Stimulated activated CD4-positive, alpha-beta T cell treated with anti-CD3 and anti-CD28 coated beads, Interleukin-15, amount 100 ng/mL, for 1 hour (primary cell): ENCODE measurements at places on chromosomes 16 and 17.

- DNase-seq: no peak
These were observed 310.7 kb upstream of the CCL2 start for GRCh38 chr17:33944412-33944811.

DNA sequence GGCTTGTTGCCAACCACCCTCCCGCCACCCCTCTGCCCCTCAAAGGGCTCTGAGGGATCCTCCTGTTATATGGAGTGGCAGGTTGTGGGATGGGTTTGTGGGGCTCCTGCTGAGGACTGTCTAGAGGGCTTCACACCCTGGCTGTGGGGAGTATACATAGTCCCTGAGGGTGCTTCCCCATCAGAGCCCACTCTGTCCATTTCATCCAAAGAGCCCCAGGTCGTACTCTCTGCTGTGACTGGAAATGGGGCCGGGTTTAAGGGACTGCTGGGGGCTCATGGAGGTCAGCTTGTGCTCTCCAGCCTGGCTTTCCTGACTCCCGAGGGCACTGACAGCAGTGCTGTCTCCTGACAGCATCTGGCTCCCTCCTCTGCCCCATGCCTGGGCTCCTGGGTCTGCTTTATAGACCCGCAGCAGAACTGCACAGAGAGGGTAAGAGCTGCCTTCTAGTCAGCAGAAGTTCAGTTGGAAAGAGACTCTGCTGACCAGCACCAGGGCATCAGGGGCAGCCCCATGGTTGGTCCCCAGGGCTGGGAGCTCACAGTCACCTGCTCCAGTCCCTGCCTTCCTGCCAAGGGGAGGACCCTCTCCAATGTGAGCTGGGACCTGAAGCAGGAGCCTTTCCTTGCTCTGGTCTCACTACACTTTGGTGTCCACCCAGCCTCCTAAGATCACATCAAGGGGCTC lies 17.8 kb upstream of the TNS4 start:
- no peak for DNase-seq

GRCh38 chr16:84052071-84052622 lies 9.6 kb upstream of the SLC38A8 start:
- DNase-seq: no peak

GRCh38 chr17:2566056-2566455 lies 27.4 kb upstream of the PAFAH1B1 start:
- no peak for DNase-seq

DNA sequence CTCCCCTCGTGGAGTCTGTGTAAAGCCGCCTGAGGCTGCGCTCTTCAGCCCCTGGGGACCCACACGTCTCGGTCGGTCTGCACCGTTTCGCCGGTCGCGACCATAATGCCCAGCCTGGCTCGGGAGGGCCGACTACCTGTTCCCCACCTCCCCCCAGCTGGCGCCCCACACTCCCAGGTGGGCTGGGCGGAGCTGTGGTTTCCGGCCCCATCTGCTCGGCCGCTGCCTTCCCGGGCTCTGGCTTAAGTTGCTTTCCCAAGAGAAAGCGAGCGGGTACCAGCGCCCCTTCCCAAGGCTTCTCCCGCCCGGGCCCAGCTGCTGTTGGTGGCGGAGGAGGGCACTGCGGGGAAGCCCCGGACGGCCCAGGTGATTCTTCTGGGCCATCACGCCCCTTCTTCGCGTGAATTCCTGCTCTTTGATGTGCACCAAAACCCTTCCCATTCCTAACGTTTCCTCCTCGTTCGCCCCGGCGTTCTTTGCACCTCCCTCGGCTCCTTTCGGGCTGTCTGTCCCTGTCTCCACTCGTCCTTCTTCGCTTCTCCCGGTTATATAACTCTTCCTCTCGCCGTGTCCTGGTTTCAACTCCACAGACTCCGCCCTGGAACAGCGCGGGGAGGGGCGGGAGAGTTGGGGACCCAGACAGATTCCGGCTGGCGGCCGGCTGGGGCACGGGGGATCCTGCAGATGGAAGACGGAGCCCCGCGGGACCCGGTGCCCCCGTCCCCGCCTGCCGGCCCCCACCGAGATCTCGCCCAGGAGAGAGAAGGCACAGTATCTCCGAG lies 2.0 kb downstream of the KDM6B start:
- peak; percentile 27 for DNase-seq

DNA sequence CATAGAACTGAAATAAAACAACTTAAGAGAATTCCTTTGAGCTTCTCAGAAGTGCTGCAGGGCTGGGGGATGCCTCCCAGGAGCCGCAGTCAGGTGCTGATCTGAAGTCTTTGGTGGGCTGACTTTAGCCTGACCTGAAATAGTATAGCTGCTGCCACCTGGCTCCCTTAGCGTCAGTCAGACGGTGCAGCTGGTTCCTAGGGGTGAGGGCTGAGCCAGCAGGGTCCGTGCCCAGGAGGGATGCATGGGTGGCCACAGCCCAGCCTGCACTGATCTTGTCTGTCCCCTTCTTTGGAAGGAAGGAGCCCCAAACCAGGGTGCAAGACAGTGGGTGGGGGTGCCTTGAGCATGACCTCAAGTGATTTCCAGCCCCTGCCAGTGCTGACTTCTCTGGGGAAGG lies 11.5 kb downstream of the MAPT start:
- DNase-seq: no peak

GRCh38 chr17:46072998-46073397 lies 73.9 kb downstream of the STH start:
- no peak for DNase-seq

- DNase-seq: peak; percentile 95
These were observed 8.6 kb downstream of the KDM6B start for GRCh38 chr17:7842380-7843256.

DNA sequence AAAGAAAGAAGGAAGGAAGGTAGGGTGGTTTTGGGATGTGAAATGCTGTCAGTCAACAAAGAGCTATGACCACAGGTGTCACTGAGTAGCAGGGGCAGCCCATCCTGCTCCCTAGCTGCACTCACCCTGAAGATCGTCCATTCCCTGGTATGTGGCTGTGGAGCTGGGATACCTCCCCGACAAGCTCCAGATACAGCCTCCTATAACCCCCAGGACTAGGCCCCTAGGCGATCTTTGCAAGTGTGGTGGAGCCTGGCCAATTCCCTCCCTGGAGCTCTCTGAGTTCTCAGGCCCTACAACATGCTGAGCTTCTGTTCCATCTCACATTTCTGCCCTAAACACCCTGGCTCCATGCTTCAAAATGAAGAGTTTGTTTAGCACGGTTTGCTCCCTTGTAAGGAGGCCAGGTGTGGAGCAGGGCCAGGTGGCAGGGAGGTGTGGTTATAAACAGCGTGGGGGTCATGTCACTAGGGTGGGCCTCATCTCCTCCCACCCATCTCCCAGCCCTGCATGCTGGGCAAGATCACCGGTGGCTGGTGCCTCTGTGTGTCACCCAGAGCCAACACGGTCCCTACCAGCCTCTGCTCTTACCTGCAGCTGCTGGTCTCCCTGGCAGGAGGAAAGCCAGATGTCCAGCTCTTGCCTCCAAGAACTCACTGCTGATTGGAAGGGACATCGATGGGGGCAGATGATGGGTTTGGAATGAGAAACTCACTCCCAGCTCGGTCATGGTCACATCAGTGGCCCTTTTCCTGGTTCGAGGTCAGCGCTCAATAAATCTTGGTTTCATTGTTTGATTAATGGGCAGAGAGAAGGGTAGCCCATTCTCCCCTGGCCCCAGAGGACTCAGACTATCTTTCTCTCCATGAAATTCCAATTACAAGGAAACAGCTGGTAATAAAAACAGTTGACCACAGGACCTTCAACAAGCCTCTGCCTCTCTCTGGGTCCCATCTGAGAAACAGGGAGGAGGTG lies 511.0 kb upstream of the CDH5 start:
- no peak for DNase-seq

DNA sequence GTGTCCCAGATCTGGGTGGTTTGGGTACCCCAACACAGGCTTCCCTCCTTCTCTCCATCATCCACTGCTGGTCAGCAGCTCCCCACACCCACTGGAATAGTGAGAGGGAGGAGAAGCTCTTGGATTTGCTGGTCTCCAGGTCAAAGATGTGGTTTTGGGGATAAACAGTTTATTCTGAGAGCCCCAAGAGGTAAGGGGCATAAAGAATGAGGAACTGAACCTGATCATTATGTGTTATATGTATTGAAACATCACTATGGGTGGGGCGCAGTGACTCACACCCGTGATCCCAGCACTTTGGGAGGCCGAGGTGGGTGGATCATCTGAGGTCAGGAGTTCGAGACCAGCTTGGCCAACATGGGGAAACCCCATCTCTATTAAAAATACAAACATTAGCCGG lies 3.9 kb downstream of the DPEP2 start:
- no peak for DNase-seq

DNA sequence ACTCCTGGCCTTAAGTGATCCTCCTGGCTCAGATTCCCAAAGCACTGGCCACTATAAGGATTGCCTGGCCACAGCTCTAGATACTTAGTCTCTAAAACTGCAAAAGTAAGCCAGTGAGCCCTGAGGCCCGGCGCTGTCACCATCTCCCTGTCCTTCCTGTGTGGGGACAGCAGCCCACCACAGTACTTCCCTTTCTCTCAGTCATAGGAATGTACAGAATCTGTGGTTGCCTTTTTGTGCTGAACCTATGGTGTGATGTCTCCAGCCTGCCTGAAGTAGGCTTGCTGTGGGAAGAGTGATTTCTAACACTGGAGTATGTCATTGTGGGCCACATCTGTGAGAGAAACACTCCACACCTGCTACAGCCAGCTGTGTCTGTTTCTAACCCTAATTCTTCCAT lies 24.7 kb downstream of the NTAN1 start:
- DNase-seq: no peak

- DNase-seq: no peak
These were observed 540.3 kb downstream of the WWOX start for GRCh38 chr16:78639775-78640174.

GRCh38 chr16:72917051-72917450 lies 130.9 kb downstream of the ZFHX3 start:
- DNase-seq: no peak

DNA sequence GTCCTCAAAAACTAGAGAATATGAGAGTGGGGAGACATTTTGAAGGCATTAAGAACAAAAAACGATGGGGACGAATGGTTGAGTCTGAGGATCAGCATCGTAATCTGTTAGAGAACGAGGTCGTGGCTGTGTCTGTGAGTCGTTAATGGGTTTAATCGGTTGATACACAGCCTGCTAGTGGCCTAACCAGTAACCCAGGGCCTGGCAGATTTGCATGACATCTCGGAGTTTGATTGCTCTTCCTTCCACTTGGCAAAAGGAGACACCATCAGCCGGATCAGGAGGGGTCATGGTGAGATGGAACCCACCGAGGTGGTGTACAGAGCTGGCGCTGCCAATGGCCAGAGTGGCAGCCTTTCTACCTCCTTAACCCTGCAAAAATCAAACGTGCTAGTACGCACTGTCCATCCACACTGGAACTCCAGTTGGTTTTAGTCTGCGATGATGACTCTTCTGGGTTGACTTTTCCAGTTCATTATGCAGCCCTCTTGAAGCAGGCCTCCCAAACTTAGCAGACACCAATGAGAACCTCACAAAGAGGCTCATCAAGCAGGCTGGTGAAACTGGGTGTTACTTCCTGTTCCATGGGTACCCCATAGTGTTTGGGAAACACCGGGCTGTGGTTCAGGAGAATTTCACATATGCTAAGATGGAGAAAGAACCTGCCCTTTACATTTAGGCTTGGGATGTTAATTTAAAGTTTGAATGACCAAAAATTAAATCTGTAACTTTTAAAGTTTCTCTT lies 4.1 kb downstream of the HS3ST3B1 start:
- no peak for DNase-seq

- DNase-seq: no peak
These were observed 23.7 kb downstream of the TSPOAP1 start for GRCh38 chr17:58304750-58305486.

GRCh38 chr17:81713004-81713555 lies 996 bp downstream of the SLC25A10 start:
- DNase-seq: no peak

DNA sequence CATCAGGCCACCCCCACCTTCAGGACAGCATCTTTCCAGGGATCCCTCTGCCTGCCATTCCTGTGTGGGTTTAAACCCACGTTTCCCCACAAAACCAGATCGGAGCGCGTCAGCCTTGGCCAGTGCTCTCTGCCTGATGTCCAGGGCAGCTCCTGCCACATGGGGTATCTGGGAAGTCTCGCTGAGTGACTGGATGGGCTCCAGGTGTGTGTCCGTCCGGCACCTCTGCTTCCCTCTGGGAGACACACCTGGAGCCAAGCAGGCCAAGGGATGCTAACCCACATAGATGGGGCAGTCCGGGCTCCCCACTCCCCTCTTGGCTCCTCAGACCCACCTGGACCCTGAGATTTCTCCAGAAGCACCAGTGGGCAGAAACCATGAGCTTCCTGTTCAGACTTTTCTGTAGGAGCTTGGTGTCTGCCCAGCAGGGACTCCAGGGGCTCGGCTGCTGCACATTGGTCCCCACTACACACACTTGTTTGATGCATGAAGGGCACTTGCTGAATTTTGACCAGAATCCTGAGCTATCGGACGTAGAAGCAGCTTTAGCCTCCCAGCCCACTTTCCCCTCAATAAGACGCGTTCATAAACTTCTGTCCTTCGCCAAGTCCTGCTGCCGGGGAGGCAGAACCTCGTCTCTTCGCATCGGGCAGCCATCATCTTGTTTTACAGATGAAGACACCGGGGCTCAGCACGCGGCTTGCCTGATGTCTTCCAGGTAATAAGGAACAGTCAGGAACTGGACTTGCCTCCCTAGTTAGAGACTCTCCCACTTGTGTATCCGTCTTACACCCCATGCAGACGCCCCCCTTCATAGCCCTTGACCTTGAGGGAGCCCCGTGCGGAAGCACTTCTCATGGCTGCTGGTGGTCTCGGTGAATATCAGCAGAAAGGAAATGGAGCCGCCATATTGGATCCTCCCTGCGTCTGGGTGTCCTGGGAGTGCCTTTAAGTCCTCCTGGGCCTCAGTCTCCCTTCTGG lies 91.6 kb upstream of the ZNF469 start:
- no peak for DNase-seq

DNA sequence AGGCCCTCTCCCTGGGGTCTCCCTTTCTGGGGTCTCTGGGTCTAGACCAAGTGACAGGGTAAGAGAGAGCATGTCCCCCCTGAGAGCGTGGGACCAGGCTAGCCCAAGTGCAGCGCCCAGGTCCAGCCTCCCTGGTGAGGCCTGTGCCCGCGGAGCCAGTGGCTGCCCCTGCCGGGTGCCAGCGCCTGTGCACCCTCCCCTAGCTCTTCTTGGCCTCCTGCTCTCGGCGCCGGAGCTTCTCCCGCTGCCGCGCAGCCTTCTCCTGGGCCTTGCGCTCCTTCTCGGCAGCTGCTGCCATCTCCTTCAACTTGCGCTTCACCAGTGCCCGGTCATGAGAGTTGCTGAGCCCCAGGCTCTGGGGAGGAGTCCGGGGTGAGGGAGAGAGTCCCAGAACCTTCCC lies 17.3 kb downstream of the SAMD14 start:
- DNase-seq: no peak

GRCh38 chr16:86391984-86392383 lies 118.3 kb upstream of the FOXF1 start:
- no peak for DNase-seq

- DNase-seq: no peak
These were observed at the start of gene FGF11 for GRCh38 chr17:7439462-7440112. TSS of gene FGF11 (plus strand) at chr17:7439512. CDS start at chr17:7439621, 109 bp downstream.

GRCh38 chr16:57482845-57483545 lies 3.3 kb downstream of the DOK4 start:
- DNase-seq: no peak

GRCh38 chr16:74449470-74449869 lies 28.2 kb upstream of the CLEC18B start:
- DNase-seq: no peak
